SJCRH30 (cell line): ENCODE measurements at places on chromosomes 12 and 14.

DNA sequence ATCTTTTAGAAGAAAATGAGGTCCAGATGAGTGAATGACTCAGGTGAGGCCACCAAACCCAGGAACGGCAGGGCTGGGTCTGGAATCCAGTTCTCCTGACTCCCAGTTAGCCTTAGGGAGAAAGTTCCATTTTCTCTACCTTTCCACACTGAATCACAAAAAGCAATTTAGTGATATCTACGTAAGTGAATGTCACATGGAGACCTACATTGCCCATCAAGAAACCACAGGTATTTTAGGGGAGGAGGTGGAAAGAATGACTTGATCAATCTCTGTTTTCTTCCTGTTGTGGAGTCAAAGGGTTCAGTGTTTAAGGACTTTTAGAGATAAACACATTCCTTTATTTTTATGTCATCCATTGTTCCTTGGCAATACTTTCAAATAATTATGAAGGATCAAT lies 106.9 kb upstream of the PTPRB start:
- DNase-seq = no peak

GRCh38 chr14:56195223-56195622 lies 77.0 kb downstream of the PELI2 start:
- DNase-seq = peak; percentile 77

GRCh38 chr12:15731940-15732339 lies 57.2 kb downstream of the EPS8 start:
- DNase-seq = no peak

- DNase-seq = peak; percentile 86
Measured at GRCh38 chr14:34060651-34060999, 109.8 kb upstream of the EGLN3 start.

DNA sequence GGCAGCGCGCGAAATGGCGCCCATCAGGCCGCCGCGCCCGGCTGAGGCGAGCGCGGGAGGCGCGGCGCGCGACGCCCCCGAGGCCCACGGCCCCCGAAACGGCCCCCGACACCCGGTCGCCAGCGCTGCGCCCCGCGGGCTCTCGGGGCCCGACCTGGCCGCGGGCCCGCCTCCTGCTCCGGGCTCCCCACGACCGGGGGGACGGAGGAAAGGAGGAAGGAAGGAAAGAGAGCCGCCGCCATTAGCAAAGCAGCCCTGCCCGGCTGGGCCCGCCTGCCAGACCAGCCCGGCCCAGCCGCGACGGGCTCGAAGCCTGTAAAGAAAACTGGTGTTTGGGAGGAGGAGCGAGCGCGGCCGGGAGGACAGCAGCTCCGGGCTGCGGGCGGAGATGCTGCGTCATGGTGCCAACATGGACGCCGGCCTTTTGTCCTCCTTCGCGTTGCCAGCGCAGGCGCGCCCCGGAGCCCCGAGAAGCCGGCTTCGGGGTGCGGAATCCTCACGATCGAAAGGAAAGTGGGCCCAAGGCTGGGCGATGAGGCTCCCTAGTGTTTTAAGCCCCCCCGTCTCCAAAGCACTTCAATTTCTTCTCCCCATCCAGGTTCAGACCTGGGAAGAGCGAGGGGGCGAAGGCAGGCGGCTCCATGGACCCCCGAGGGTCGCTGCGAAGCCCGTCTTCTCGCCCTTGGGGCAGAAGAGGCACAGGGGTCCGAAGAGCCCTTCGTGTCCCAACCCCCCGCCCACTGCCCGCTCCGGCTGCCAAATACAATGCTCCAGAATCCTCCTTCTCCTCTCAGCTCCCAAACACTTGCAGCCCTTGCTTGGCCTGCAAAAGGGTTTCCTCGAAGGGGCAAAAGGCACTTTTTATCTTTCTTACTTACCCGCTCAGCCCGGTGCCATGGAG lies 2.9 kb upstream of the SETD1B start:
- peak; percentile 69 for DNase-seq

GRCh38 chr12:115944837-115945490 lies 332.5 kb downstream of the MED13L start:
- DNase-seq = no peak

- no peak for DNase-seq
Measured at GRCh38 chr12:69392179-69392928, 32.8 kb downstream of the YEATS4 start.

DNA sequence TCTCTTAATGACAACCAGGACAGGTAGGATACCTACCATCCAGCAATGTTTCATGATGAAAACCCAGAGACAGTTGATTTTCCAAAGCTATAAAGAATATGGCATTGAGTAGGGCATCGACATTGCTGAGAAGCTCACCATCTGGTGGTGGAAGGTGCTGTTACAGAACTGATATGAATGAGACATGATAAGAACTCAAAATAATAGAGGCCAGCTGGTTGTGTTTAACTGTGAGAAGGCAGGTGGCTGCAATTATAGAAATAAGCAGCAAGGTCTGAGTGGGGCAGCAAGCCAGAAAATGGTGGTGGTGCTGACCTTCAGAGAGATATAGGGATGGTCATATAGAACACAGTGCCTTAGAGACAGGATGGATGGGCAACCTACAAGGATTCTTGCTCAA lies 449.7 kb downstream of the BTG1 start:
- no peak for DNase-seq

GRCh38 chr12:104376650-104377513 lies 73.3 kb downstream of the EID3 start:
- no peak for DNase-seq

- no peak for DNase-seq
Measured at GRCh38 chr14:94384342-94384741, 4.1 kb downstream of the SERPINA1 start.

GRCh38 chr12:57838594-57839302 lies 7.8 kb downstream of the CTDSP2 start:
- DNase-seq = peak; percentile 68

DNA sequence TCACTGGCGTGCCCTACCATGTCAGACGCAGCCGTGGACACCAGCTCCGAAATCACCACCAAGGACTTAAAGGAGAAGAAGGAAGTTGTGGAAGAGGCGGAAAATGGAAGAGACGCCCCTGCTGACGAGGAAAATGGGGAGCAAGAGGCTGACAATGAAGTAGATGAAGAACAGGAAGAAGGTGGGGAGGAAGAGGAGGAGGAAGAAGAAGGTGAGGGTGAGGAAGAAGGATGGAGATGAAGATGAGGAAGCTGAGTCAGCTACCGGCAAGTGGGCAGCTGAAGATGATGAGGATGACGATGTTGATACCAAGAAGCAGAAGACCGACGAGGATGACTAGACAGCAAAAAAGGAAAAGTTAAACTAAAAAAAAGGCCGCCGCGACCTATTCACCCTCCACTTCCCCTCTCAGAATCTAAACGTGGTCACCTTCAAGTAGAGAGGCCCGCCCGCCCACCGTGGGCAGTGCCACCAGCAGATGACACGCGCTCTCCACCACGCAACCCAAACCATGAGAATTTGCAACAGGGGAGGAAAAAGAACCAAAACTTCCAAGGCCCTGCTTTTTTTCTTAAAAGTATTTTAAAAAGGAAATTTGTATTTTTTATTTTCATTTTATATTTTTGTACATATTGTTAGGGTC lies 13.2 kb downstream of the TRIP11 start:
- no peak for DNase-seq

GRCh38 chr14:86574051-86574777 lies 1044.3 kb downstream of the FLRT2 start:
- no peak for DNase-seq

- DNase-seq = peak; percentile 64
Measured at GRCh38 chr14:78836777-78837176, 666.6 kb downstream of the NRXN3 start.

- no peak for DNase-seq
Measured at GRCh38 chr14:102551995-102552705, 40.3 kb upstream of the RCOR1 start.

- peak; percentile 41 for DNase-seq
Measured at GRCh38 chr14:80845856-80846255, 95.7 kb downstream of the CEP128 start.

- peak; percentile 88 for DNase-seq
Measured at GRCh38 chr14:79016828-79017505, 846.8 kb downstream of the NRXN3 start.

DNA sequence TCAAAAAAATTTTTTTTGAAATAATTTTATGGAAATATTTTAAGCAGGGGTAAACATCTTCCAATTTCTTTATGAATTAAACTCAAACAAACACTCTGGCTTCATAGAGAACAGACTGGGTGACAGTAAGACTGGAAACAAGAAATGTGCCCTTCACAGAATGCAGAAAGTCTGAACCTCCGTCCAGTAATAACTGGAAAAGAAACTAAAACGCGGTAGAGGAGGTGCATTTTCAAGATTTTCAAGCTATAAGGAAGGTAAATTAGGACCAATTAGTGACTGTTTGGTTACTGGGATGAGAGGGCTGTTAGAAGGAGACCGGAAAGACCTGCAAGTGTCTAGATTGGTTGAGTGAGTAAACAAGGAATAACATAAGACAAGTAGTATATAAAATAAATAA lies 245.7 kb downstream of the CEP128 start:
- no peak for DNase-seq

DNA sequence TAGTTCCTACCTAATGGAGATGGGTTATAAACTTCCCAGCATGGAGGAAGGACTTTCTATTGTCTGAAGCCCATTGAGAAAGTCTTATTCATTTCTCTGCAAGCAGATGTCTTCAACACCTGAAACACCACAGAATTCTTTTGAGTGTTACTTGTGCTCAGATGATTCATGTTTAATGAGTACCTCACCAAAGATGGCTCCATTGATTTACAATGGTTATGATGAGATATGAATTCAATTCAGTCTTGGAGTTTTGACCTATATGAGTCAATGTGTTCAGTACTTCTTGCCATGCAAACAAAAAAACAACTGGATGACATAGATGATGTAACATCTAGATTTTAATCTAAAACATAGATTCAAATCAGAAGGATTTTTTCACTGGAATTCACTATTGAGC lies 15.4 kb upstream of the PAWR start:
- DNase-seq = no peak

- DNase-seq = no peak
Measured at GRCh38 chr12:61514016-61514415, 746.2 kb upstream of the USP15 start.
